ENCODE measurements at places on chromosomes 16 and 17.
A peak's percentile ranks its signal among the peaks of the same experiment; 100 is the strongest.

- no peak for DNase-seq
Observed at GRCh38 chr17:55177855-55178217, 86.9 kb upstream of the HLF start.

GRCh38 chr17:67212231-67212630, 32.8 kb downstream of the HELZ start:
- no peak for DNase-seq

DNA sequence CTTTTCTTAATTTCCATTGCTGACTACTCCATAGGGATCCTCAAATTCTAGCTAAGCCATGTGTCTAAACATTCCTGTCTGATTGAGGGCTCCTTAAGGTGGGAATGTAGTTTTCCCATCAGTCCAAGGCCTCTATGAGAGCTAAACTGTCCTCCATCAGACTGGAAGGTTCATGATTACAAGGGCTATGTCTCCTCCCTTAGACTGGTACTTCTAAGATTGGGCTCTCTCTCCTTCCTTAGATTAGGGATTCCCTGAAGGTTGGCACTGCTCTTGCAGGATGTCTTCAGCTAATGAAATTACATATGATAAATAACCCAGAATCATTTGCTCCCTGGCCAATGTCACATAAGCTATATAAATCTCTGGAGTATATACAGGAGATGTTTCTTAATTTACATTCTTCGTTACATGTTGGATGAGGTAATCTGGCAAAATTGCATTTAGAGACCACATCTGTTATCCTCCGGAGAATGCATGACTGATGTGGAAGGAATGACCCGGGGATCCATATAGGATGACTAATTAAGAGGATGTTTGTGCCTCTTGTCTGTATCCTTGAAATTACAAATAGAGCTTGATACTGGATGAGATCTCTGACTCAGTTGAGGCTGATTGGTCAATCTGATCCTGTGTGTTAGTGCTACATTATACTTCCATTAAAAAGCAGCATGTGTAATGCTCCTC, 14.2 kb downstream of the B4GALNT2 start:
- DNase-seq = no peak

- no peak for DNase-seq
Observed at GRCh38 chr17:80025796-80026195, 9.9 kb downstream of the TBC1D16 start.

- peak; percentile 18 for DNase-seq
Observed at GRCh38 chr17:28071891-28072606, 29.6 kb downstream of the NLK start.

DNA sequence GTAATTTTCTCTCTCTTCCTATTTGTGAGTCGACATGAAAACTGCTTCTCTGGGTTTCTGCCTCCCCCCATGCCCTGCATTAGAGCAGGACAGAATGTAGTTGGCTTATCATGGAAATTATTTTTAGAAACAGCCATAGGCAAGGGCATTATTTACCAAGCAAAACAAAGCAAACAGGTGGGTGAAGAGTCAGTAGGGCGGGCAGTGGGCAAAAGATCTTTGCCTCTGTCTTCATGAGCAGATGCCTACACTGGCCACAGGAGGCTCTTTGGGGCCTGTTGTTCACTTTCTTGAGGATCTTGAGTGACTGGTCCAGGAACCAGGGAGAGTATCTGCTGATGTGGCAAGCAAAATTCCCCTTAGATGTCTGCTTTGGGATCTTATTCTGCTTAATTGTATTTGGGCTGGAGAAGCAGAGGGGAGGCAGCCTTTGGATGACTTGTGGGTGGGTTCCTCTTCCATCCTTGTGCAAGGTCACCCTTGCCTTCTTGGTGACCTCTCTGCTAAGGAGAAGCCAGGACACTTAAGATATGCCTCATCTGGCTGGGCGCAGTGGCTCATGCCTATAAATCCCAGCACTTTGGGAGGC, 42.5 kb upstream of the CLEC19A start:
- no peak for DNase-seq

- no peak for DNase-seq
Observed at GRCh38 chr16:17497648-17498047, 26.9 kb upstream of the XYLT1 start.

DNA sequence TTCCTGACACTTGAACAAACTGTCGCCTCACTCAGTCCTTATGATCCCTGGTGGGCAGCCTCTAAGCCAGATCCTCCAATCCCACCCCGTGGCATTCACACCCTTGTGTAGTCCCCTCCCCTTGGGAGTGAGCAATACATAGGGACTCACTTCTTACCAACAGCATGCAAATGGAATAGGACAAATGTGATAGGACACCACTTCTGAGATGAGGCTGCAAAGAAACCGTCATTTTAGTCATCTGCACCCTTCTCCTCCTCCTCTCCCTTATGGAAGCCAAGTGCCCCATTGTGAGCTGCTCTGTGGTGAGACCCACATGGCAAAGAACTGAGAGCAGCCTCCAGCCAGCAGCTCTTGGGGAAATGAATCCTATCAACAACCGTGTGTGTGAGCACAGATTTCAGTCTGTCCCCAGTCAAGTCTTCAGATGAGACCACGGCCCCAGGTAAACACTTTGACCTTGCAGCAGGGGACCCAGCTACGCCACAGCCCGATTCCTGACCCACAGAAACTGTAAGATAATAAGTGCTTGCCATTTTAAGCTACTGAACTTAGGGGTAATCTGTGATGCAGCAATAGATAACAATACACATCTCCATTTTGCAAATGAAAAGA, 46.9 kb downstream of the ZFHX3 start:
- no peak for DNase-seq

DNA sequence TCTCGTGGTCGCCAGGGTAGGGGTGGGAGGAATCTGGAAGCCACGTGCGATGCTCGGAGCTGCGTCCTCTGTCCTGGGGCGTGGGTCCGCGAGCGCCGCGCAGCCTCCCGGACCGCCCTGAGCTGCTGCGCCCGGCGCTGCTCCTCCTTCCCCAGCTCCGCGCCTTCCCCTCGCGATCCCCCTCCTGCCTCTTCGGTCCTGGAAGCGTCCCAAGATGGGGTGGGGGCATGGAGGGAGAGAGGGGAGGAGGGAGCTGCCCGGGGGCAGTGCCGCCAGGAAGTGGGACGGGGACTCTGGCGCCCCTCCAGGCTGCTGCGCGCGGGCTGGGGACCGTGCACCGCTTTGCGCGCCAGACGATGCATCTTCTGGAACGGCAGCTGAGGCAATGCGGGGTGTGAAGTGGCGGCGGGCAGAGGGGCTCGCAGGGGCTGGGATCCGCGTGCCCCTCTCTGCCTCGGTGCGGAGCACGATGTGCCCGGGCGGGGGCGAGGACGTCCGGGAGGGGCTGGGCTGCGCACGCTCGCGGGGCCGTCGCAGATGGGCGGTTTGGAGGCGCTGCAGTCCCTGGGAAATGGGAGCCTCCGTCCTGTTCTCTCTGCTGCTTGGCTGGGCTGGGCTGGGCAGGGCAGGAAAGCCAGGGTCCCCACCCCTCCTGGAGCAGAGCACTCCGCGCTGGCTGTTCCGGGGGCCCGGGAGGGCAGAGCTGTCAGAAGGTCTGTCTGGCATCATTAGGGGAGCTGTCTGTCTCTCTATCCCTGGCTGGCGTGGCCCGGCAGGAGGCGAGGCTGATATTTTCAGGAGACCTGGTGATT, 388.0 kb downstream of the SEC14L1 start:
- DNase-seq = no peak

GRCh38 chr17:49013311-49014213, 16.4 kb downstream of the IGF2BP1 start:
- no peak for DNase-seq

DNA sequence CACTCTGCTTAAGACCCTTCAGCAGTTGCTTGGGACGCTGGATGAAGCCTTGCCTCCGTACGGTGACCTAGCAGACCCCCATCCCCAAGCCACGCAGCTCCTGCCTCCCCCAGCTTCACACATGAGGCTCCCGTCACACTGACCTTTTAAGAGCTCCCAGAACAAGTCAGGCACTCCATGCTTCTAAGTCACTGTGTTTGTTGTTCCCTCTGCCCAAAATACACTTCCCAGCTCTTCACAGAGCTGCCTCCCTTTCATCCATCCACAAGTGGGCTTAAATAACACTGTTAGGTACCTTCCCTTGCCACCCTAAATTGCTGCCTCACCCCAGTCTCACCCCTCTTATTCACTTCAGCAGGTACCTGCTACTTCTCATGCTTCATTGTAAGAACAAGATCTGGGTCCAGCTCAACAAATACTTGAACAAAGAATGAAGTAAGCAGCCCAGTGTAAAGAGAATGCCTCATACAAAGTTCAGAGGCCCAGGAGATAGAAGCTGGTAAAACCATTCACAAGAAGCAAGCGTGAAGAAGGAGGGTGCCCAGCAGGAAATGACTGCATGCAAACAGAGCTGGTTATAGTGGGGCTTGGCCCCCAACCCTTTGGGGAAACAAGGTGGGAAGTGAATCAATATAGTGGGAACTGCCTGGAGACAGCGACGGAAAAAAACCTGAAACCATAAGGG, 5.8 kb downstream of the ZC3H7A start:
- no peak for DNase-seq

GRCh38 chr16:3019594-3020246, 448 bp upstream of the TNFRSF12A start:
- DNase-seq = no peak

GRCh38 chr17:74736513-74737298, at the start of gene RAB37:
RAB37 (plus strand) TSS chr17:74737256; CDS start chr17:74737273, 17 bp downstream.
- peak; percentile 54 for DNase-seq

DNA sequence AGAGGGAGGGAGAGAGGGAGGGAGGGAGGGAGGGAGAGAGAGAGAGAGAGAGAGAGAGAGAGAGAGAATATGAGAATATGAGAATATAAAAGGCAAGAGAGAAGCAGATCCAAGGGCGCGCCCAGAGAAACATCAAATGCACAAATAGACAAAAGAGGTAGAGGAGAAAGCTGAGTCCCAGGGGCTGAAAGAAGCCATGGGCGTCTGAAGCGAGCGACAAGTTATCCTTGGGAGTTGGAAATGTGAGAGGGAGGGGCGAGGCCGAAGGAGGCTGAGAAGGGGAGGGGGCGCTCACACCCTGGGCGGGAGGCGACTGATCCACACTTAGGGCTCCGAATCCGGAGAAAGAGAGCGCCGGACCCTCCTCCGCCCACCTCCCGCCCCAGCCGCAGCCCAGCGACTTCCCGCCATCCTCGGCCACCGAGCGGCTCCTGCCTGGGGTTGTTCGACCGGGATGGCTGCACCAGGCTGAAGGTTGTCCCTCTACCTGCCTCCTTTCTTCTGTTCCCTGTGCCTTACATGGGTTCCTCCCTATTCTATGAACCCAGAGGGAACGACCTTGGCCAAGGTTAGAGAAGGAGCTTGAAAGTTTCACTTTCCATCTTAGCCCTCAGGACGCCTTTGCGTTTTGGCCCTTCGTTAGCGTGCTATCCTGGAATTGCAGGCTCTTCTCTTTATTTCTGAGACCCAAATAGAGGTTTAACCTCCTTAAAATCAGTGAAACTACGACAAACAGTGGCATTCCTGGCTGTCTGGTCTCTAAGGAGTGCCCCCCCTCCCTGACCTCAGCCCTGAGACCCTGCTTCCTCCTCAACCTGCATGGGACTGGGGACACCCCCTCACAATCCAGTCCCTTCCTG, 21.2 kb upstream of the HOXB9 start:
- DNase-seq = no peak

DNA sequence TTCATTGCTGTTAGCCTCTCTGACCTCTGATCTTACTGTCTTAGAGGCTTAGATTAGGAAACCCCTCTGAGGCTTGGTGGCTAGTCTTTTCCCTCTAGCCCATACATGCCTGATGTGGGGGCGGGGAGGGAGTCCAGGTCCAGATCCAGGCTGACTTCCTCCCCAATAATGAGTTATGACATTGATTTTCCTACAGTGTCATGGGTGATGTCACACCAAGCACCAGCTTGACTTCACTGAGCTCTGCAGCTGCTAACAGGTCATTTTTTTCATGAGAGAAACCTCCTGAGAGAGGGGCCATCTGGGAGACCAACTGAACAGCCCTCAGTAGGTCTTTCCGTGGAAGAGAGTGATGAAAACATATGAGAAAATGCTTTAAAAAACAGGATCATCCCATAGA, 180.2 kb upstream of the N4BP1 start:
- no peak for DNase-seq

DNA sequence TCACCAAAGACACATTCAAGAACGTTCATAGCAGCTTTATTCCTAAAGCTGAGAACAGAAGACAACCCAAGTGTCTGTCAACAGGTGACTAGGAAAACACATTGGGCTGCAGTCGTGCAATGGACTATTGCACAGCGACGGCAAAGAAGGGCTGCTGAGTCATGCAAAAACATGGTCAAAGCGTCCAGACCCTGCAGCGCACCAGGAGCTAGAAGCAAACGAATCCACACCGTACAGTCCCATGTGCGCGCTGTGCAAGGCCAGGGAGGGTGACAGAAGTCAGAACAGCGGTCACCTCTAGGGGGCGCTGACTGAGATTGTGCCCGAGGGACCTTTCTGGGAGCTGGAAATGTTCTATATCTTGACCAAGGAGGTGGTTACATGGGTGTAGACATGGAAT, 266.4 kb downstream of the MAF start:
- DNase-seq = peak; percentile 29

DNA sequence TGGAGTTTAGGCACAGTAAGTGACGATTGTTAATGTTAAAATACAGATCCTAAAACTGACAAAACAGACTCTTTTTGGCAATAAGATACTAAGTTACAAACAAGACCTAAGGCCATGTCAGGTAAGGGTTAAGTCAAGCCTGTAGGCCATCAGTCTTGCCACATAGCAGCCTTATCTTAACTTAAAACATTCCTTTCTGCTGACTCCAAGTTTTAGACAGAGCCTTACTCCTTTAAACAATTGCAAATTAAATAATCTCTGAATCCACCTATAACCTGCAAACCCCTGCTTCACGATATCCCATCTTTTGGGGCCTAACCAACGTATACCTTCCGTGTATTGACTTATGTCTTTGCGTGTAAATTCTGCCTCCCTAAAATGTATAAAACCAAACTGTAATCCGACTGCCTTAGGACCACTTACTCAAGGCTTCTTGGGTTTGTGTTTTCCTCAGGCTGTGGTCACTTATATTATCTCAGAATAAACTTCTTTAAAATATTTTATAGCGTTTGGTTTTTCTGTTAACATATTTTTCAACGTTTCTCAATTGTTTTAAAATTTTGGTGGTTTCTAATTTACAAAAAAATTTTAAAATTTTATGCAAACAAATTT, 64.4 kb downstream of the EFCAB5 start:
- DNase-seq = no peak

DNA sequence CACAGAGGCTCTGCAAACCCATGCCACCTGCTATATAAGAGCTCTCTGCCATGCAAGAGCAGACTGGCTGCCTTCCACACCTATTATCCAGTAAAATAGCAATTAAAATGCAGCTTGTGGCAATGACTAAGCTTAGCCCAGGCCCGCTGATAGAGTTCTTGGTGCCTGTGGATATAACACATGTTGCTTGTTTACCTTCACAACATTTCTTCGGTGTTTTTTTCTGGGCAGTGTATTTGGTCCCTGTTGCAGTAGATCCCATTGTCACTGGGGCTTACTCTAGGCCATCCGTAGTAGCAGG, 63.5 kb downstream of the SPECC1 start:
- DNase-seq = no peak

- DNase-seq = no peak
Observed at GRCh38 chr17:51667706-51668083, 407.3 kb downstream of the UTP18 start.

- no peak for DNase-seq
Observed at GRCh38 chr17:33974276-33974675, 280.8 kb upstream of the CCL2 start.
